Stimulated activated CD4-positive, alpha-beta T cell treated with anti-CD3 and anti-CD28 coated beads, Interleukin-1b, Interleukin-23, amount 100 ng/mL, for 24 hours (primary cell): ENCODE measurements at places on chromosomes 2 and 18.

GRCh38 chr2:179691235-179691634, 170.2 kb downstream of the ZNF385B start:
- DNase-seq, result no peak

- no peak for DNase-seq
These were observed 99.8 kb downstream of the SEPTIN10 start for GRCh38 chr2:109513749-109514588.

DNA sequence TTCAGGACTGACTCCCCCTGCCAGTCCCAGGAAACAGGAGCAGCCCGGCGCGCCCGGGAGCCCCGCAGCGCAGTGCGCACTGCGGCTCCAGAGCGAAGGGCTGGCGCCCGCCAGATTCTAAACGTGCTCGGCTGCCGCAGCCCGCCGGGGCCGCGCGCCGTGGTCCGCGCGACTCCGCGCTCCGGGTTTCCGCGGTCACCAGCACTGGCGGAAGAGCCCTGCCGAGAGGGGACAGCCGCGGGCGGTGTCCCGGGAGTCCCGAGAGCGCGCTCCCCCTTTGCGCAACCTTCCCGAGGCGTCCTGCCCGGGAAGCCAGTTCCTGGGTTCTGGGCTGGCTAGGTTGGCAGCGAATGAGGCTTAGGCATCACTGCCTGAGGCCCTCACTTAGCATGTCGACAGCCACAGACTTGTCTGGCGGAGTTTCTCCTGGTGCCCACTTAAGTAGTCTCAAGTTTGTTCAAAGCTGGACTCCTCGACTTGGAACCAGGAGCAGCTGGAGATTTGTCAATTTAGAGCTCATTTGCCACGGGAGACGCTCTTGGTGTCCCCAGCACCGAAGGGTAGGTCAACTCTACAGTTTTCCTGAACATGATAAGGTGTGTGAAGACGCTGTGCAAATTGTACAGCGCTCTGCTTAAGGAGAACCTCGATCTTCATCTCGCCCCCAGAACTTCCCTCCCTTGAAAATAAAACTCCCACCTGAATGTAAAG, 1.5 kb upstream of the VSNL1 start:
- no peak for DNase-seq

DNA sequence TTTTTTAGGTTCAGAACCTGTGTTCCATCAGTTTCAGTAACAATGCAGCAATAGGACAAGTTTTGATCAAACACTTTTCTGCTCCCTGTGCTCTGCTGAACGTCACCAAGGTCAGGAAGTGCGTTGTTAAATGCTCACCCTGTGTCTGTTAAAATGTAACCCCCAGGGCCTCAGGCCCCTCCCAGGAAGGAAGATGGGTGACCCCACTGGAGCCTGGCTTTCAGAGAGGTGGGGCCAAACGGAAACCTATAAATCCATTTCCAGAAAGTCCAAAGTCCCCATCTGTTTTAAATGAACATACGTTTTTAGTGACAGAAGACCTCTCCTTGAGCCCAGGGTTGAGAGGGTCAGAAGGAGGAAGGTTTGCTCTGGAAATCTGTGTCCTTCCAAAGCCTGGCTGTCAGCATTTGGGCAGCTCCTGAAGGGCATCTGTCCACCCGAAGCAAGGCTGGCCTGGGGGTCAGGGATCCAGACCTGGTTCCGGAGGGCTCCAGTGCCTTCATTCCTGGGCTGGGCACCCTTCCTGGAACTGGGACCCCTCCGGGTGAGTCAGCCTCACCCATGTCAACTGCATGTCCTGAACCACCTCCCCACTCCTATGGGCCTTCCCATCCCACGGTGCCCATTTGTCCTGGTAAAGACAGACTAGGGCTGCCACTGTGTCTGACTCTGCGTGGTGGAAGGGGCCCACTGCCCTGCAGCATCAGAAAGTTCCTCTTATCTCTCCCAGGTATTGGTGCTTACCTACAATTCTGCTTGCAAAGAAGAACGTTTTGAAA, 117.4 kb upstream of the COPS8 start:
- no peak for DNase-seq

- no peak for DNase-seq
These were observed 18.1 kb downstream of the CPSF3 start for GRCh38 chr2:9441556-9441955.

DNA sequence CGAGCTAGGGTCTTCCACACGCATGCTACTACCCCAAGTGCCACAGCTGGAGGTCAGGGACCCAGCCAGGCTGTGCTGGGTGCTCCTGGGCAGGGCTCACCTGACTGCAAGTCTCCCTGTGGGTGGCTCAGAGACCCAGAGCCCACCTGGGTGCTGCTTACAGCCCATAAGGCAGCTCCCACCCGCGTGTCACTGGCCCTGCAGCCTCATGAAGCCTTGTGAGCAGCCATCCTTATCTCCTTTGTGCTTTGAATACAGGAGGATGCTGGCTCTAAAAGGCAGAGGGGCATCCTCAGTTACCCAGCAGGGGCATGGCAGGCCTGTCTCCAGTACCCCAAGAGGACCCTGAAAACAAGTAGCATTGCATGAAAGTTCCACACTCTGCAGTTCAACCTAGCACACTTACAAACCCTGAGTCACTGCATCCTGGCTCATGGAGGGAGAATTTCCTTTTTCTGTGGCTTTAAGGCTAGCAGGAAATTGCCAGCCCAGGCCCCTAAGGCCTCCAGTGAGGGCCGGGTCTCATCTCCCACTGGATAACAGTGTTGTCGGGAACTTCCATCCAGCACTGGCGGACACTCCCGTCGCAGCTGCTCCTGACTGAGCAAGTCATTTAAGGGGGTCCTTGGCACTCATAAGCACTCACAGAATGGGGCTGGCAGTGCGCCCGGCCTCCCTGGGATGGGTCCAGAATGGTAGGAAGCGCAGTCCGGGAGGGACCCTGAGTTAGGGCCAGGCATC, 137.1 kb downstream of the RPIA start:
- DNase-seq, result no peak

DNA sequence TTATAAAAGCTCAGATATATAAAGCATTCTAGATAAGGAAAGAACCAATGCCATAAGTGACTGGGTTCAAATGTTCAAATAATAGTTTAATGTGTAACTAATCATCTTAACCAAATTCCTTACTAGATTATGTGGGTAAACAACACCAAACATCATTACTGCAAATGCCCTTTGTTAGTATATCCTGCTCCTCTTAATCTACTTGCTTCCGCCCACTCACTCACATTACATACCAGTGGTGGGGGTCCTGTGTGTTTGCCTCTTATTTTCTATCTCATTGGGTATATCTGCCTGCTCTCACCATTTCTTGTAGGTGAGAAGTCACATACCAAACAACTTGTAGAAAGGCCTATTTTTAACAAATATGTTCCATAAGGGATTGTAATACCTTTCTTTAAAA, 562.1 kb downstream of the NRXN1 start:
- no peak for DNase-seq

GRCh38 chr2:110727923-110728322, 4.5 kb upstream of the ACOXL start:
- DNase-seq, result no peak

GRCh38 chr2:201157694-201158093, 25.2 kb upstream of the CASP10 start:
- no peak for DNase-seq

DNA sequence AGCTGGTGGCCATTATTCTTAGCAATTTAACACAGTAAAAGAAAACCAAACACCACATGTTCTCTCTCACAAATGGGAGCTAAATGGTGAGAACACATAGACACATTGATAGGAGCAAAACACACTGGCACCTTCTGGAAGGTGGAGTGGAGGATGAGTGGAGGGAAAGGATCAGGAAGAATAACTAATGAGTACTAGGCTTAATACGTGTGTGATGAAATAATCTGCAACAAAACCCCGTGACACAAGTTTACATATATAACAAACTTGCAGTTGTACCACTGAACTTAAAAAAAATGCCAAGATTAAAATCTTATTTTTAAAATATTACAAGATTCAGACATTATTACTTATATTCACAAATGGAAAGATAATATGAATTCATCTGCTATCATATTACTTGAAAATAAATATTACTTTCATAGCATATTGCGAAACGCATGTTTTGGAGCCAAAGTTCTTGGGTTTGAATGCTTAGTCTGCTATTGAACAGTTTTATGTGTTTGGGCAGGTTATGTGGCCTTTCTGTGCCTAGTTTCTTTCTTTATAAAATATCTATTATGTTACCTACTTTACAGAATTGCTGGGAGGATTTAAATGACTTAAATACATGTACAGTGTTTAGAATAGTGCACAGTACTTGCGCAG, 20.5 kb downstream of the ANKRD62 start:
- DNase-seq, result no peak

GRCh38 chr18:45745817-45746461, 22.0 kb downstream of the SLC14A1 start:
- no peak for DNase-seq

DNA sequence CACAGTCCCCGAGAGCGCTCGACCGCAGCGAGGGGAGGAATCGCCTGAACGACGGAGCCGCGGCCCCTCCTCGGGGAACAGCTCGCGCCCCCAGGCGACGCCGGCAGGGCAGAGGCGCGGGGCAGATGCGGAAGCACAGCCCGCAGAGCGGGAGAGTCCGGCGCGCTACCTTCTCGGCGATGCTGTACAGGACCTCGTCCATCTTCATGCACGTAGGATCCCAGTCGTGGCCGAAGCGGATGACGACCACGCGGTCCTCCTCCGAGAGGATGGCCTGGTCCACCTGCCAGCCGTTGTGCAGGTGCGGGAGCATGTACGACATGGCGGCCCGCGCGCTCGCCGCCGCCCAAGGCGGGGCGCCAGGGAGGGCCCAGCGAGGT, 302 bp downstream of the TXNL4A start:
- DNase-seq, result peak; percentile 33

GRCh38 chr2:65311596-65311995, 84.0 kb downstream of the ACTR2 start:
- no peak for DNase-seq

DNA sequence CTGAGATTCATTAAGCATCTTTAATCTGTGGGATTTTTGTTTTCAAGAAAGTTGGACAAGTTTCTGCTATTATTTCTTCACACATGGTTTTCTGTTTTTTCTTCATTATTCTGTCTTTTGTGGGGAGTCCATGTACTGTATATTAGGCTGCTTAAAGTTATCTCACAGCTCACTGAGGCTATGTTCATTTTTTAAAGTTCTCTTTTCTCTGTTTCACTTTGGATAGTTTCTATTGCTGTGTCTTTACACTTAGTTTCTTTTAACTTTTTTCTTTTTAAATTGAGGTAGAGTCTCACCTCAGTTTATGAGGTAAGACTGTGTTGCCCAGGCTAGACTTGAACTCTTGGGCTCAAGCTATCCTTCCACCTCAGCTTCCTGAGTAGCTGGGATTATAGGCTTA, 8.6 kb downstream of the OSBPL6 start:
- DNase-seq, result no peak

DNA sequence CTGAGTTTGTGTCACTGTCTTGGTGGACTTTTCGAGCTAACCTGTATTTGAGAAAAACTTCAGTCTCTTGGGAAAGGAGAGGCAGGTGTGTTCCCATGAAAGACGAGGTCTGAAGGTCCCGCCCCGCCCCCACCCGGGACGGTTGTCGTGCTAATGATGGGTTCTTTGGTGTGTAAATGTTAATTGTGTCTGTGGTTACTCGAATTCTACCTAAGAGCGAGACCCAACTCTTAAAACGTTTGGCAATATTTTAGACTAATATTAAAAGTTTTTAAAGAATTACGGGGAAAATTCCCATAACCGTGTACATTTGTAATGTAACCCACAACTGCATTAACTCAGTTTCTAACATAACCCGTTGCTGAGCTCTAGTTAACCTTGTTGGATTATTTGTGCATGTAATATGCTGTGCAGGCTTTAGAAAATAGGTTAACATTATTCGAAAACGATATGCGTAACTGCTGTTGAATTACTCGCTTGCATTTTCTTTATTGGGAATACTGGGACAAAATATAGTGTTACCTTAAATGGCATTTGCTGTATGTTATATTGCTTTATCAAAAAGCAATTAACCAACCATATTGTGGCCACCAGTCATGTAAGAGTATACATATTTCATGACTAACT, 833 bp downstream of the EPB41L5 start:
- DNase-seq, result no peak

GRCh38 chr18:46301571-46301970, 197.4 kb downstream of the HAUS1 start:
- no peak for DNase-seq

- no peak for DNase-seq
These were observed 984 bp upstream of the MSH2 start for GRCh38 chr2:47401789-47402554.

DNA sequence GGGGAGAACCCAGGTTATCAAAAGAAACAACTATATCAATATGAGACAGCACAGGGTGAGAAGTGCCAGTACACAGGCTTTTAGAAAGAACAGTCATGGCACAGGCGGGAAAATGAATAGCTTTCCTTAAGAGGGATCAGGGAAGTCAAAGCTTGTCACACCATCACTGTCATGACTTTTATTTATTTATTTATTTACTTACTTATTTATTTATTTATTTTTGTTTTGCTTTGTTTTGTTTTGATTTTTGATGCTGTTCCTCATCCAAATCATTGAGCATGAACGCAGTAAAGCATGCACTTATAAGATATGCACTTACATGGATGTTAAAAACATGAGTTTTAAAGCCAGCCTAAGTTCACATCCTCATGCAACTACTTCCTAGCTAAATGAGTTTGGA, 19.3 kb upstream of the CRIM1 start:
- DNase-seq, result no peak

- DNase-seq, result no peak
These were observed 758.9 kb downstream of the NRXN1 start for GRCh38 chr2:50273003-50273402.
